Activated CD4-positive, alpha-beta T cell treated with anti-CD3 and anti-CD28 coated beads, Interleukin-2, amount 50 U/mL, for 48 hours (primary cell): ENCODE measurements at places on chromosomes 7 and 10.

GRCh38 chr7:76358011-76358480, 745 bp downstream of the YWHAG start:
- DNase-seq = peak; percentile 58

DNA sequence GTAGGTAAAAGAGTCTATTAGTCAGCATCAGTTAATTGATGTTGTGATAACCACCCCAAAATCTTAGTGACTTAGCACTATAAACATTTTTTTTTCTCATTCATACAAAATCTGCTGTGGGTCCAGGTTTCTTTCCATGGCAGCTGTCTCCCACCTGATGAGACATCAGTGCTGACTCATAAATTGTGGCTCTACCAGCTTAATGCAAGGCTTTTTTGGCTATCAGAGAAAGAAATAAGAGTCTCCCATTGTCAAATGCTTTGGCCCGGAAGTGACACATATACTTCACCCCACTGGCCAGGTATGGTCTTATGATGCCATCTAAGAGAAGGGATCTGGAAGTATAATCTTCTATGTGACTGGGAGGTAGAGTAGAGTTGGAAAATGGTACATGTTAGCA, 14.5 kb downstream of the DNAJB9 start:
- no peak for DNase-seq

DNA sequence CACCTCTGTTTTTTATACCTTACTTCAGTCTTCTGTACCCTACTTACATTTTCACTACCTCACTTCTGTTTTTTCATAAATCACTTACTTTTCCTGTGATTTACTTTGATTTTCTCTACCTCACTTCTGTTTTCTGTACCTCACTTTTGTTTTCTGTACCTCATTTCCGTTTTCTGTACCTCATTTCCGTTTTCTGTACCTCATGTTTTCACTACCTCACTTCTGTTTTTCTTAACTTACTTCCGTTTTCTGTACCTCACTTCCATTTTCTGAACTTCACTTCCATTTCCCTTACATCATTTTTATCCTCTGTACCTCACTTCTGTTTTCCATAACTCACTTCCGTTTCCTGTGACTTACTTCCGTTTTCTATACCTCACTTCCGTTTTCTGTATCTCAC, 492.0 kb upstream of the AKR1E2 start:
- DNase-seq = no peak

- DNase-seq = no peak
Observed at GRCh38 chr7:10225275-10225674, 748.4 kb upstream of the PHF14 start.

GRCh38 chr7:3229904-3230470, 71.1 kb upstream of the SDK1 start:
- DNase-seq = no peak

DNA sequence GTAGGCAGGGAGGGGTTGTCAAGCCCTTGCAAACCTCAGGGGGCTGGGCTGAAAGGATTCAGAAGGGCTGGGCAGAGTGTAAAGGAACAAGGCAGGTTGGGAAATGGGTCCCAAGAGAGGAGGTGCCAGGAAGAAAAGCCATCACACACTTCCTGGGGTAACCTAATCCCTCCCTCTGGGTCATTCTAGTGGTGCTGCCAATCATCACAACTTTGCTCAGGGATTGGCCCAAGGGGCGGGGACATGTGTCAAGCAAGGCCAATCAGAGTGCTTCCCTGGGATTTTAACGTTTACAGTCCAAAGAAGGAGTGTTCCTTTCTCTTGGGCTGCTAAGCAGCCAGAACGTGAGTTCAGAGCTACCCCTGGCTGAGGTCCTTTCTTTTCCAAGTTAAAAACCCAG, 57.1 kb upstream of the NPTX2 start:
- DNase-seq = no peak

DNA sequence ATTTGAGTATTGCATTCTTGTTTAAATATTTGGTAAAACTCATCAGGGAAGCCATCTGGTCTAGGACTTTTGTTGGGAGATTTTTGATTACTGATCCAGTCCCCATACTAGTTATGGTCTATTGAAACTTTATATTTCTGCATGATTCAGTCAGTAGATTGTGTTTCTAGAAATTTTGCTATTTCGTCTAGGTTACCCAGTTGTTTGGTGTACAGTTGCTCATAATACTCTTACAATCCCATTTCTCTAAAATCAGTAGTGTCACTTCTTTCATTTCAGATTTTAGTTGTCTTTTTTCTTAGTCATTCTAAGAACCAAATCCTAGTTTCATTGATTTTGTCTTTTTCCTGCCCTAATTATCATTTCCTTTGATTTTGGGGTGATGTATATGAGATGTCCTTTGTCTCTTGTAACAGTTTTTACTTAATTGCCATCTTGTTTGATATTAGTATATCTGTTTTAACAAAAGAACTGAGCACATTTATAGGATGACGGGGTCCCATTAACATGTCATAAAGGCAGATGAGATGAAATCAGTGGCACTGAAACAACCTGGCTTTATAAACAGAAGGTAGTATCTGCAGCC, 7.9 kb downstream of the MALSU1 start:
- DNase-seq = no peak

DNA sequence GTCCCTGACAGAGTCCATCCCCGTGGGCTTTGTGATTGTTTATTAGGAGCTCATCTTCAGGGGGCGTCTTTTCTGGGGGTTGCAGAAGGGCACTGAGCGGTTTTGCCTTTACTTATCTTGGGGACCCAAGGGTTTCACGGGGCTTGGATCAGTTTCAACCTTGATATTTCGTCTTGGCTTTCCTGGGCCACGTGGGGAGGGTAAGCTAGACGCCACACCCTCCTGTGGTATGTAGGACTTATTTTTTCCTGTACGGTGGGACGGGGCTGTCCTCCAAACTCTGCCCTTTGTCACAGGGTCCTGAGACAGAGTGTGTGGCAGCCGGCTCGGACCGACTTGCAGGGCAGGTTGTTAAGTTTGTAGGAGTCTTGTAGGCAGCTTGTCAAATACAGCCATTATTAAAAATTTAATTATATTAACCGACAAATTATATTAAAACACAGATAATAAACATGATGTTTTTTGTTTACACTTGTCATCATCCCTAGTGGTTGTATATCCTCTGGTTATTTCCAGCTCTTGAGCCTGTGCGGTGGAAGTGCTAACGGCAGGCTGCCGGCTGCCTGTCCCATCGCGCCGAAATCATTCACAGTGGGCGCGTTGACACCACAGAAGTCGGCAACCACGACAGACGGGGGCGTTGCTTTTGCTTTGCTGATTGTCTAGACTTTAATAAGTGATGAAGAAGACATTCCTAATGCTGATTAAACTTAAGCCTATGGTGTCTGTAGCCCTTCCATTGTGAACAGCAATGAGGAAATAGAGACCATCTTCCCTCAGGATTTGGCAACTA, 193.2 kb downstream of the DNAJB6 start:
- no peak for DNase-seq

DNA sequence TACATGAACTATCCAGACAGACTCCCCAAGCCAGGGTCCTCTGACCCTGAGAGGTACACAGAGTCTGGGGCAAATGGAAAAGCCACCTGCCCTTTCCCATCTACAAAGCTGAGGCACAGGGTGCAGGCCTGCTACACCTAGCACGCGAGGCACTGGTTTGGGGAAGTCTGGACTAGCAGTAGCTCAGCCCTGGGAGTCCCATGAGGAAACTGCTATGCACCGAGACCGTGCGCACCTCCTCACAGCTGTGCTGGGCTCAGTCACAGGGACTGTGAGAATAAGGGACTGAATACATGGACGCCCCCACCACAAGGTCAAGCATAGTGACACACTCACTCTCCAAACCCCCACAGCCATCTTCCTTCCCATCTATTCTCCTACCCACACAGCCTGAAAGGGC, 8.2 kb downstream of the MAT1A start:
- no peak for DNase-seq

DNA sequence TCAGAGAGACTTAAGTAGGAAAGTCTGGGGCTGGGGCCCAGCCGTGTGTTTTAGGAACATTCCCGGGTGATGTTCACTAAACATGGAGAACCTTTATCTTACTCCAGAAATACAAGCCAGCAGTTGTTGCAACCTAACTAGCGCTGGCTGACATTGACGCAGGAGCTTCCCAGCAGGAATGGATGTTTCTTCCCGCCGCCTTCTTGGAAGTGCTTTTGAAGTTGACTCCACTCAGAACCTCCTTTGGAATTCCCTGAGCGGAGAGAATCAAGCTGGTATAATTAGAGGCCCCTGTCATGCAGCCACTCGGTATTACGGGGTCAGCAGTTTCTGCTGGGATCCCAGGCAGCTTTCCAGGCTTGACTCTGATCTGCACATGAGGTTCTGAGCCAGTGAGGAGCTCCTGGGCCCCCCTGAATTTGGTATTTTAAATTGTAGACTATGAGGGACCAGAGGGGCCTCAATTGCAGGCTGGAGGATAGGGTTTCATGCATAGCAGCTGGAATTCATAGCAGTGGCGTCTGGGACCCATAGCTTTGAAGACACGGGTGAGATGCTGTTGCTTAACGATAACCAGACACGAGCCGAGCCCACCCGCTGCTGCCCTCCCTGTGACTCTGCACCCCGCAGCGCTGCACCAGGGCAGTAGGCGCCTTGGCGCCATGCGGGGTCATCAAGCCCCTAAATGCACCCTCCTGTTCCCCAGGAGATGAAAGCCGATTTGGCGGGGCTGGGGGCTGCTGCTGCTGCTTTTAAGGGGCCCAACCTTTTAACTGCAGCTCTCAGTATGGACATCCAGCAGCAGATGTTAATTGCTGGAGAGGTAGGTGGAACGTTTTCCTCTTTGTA, 61.8 kb downstream of the EEPD1 start:
- no peak for DNase-seq

- DNase-seq = peak; percentile 15
Observed at GRCh38 chr7:43954524-43955228, 28.4 kb downstream of the UBE2D4 start.

- no peak for DNase-seq
Observed at GRCh38 chr10:105262666-105263065, 621.6 kb downstream of the SORCS3 start.

DNA sequence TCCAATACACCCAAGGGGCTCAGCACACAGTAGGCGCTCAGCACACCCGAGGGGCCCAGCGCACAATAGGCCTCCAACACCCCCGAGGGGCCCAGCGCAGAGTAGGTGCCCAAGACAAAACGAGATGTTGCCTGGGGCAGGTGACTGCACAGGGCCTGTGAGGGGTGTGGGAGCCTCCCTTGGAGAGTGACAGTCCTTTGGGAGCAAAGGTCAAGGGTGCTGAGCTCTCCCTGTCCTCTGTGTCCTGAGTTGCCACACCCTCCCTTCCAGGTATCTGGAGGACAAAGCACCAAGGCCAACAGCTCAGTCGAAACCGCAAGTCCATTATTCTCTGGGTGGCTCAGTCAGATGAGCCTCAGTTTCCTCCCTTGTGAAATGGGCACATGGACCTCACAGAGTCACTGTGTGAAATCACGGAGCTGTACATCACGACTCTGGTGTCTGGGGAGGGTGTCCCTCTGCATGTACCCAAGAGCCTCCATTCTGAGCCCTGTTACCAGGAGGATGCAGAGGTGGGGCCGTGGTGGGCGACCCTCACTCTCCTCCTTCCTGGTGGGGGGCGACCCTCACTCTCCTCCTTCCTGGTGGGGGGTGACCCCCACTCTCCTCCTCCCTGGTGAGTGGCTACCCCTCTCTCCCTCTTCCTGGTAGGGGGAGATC, 81.3 kb downstream of the FOXL3 start:
- no peak for DNase-seq

DNA sequence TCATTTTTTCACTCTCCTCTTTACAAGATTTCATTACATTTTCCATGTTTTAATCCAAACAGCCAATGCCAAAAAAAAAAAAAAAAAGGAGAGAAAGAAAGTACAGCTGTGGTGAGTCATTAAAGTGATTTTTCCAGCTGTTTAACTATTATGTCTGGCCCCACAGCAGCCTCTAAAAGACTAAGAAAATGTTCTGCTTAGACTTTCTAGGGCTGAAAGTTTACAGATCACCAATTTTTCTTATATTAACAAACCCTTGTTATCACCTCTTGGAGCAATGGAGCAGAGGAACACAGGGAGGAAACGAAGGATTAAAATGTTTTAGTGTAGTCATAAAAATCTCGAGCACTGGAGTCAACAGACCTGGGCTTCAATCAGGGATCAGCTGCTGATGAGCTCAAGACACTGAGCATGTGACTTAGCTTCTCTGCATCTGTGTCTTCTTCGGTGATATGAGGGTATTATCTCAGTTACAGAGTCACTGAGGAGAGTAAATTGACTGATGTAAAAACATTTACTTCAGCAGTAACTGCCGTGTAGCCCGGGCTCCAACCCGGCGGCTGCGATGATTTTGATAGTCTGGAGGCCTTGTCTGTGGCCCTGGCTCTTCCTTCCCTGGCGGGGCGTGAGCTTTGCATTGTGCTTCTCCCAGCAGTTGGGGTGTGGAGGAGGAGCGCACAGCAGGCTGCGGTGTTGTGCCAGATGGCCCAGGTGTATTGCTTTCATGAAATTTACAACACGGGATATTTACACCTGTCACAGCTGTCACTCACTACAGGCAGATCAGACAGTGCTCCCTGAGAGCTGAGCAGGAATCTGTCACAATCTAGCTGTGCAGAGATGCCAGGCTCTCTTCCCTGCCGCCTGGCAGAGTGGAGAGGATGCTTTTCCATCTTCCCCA, 298.3 kb upstream of the FZD8 start:
- DNase-seq = no peak

- DNase-seq = no peak
Observed at GRCh38 chr10:104349623-104350126, 4.0 kb upstream of the CFAP58 start.

GRCh38 chr10:53839440-53840039, 961.5 kb downstream of the PCDH15 start:
- DNase-seq = no peak

DNA sequence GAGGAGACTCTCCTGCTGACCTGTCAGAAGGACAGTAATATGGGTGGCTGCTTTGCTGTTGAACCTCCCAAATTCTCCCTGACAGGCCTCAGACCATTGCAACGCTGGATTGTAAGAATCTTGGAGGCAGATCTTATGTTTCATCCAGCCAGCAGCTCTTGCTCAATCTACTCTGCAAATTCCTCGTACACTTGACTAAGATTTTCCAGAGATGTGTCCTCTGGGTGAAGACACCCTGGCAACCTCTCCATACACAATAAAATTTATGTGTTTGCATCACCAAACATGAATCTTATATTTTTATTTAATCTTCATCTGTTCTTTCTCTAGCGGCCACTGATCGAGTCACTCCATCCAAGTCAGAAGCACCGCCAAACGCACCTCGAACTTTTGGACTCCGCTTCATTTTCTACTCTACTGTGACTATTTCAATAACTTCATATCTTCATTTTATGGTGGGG, 623.1 kb downstream of the ACTR3B start:
- no peak for DNase-seq

- no peak for DNase-seq
Observed at GRCh38 chr7:43198016-43198415, 85.6 kb downstream of the HECW1 start.

DNA sequence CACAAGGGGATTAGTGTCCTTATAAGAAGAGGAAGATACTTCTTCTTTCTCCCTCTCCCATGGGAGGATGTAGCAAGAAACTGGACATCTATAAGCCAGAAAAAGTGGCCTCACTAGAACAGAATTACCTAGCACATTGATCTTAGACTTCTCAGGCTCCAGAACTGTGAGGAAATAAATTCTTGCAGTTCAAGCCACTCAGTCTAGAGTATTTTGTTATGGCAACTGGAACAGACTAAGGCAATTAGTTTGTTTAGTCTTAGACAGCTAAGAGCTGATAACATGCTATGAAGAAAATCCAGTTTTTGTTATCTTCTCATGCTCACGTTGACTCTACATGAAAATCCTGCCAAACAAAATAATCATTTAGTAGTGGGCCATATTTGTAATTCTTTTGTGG, 627.6 kb upstream of the PHF14 start:
- DNase-seq = no peak
